ENCODE measurements at places on chromosomes 11 and 22.

- DNase-seq: no peak
Observed at GRCh38 chr22:42091455-42091782, 847 bp upstream of the NDUFA6 start.

DNA sequence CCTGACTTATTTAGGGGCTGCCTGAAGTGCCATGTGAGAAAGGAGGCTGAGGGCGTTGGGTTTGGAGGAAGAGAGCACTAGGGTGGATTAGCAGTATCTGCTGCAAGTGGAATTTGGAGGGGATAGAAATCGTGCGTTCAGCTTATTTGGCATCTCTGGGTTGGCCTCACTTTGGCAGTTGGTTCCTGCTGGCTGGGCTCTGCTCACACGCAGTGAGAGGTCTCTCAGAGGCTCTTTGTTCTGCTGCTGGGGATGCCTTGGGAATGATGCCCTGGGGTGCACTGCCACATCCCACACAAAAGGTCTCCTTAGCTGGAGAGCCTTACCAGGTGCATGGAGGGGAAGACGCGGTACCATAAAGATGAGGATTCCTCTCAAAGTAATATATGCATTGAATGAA, 17.7 kb upstream of the MICAL2 start:
- DNase-seq: no peak

DNA sequence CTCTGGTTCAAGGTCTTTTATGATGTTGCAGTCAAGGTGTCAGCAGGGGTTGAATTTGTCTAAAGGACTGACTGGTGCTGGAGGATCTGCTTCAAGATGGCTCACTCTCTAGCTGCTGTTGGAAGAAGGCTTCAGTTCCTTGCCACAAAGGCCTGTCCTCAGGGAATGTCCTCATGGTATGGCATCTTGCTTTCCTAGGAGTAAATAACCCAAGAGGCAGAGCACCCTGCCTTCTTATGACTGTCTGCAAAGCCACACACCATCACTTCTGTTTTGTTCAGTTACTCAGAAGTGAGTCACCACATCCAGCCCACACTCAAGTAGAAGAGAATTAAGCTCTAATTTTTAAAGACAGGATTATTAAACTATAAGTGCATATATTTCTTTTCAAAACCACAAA, 45.2 kb downstream of the PLAAT5 start:
- DNase-seq: no peak

GRCh38 chr11:112615891-112616290, 345.3 kb upstream of the NCAM1 start:
- no peak for DNase-seq

DNA sequence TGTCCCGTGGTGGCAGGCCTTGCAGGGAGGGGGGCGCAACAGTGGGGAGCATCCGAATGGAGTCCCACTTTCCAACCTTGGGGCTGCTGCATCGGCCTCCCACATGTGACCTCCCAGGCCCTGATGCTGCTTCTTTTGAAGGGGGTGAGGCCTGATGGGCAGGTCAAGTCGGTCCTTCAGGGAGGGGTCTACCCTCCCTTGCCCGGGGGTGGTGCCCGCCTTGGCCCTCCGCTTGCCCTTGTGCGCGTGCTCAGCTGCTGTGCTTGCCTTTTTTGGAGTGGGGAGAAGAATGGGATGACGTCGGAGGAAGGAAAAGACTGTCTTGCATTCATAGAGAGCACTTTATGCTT, 66.9 kb downstream of the PRDM11 start:
- DNase-seq: no peak

DNA sequence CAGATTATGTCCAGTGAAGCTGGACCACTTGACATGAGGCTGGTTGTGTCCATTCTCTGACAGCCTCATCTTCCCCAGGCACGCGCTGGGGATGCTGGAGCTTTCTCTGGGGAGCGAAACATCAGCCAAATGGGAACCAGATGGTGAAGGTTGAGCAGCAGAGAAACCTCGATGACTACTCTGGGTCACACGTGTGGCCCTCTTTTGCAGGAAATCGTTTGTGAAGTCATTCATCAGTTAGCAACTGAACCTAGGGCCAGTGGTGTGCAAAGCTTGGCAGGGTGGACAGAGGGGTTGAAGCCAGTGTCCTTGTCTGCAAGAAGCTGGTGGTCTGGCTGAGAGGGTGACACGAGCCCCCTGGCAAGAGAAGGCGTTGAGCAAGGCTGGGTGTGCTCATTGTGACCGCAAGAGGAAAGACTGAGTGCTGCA, 109.8 kb downstream of the ZBTB16 start:
- DNase-seq: no peak

Data from amygdala (tissue), 56 donors.